ENCODE measurements at places on chromosomes 12 and 14.

GRCh38 chr14:54614296-54614695, 47.4 kb downstream of the SAMD4A start:
- DNase-seq, result no peak

GRCh38 chr12:79373896-79374499, 316.8 kb downstream of the PAWR start:
- no peak for DNase-seq

DNA sequence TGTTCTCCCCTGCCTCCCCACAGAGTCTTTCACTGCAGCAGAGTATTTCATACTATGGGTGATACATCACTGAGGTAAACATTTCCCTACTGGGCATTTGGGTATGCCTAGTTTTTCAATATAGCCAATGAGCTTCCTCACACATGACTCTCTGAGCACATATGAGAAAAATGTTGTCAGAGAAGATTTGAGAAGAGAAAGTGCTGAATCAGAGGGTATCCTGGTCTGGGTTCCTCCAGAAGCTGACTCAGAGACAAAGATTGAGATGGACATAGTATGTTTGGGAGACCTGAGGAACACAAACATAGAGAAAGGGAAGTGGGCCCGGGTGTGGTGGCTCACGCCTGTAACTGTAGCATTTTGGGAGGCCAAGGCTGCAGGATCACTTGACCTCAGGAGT, 12.6 kb downstream of the SLC8B1 start:
- peak; percentile 28 for DNase-seq

- no peak for DNase-seq
Measured at GRCh38 chr14:55190906-55191202, 531 bp downstream of the DLGAP5 start.

- no peak for DNase-seq
Measured at GRCh38 chr12:130164936-130165335, 2.7 kb downstream of the FZD10 start.

- peak; percentile 40 for DNase-seq
Measured at GRCh38 chr12:120674097-120674636, 12.8 kb upstream of the MLEC start.

GRCh38 chr14:50823762-50824636, 7.0 kb downstream of the NIN start:
- DNase-seq, result no peak

GRCh38 chr14:54785136-54785777, 117.4 kb downstream of the GCH1 start:
- no peak for DNase-seq

- DNase-seq, result no peak
Measured at GRCh38 chr14:68173227-68173972, 353.8 kb downstream of the RAD51B start.

GRCh38 chr14:88185843-88186242, 137.2 kb downstream of the KCNK10 start:
- no peak for DNase-seq

DNA sequence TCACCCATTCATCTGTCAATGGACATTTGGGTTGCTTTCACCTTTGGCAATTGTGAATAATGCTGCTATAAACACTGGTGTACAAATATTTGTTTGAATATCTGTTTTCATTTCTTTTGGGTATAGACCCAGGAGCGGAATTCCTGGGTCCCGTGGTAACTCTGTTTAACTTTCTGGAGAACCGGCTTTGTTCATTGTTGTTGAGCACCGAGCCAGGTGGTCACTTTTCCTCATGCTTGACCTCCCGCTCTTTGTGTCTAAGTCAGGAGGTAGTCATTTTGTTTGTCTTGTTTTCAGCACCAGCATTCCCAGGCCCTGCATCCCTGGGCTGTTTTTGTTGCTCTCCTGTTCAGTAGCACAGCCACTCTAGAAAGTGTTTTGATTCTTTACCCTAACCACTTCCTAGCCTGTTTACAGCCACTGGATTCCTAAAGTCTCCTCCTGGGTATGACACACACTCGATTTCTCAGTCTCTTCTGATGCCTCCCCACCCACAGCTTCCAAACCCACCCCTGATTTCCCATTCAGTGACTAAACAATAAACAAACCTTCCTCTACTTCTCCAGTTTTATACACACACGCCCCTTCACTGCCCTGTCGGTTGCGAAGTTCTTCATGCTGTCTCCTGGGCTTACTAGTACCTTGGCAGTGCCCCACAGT, 37.9 kb downstream of the B4GALNT3 start:
- DNase-seq, result no peak

DNA sequence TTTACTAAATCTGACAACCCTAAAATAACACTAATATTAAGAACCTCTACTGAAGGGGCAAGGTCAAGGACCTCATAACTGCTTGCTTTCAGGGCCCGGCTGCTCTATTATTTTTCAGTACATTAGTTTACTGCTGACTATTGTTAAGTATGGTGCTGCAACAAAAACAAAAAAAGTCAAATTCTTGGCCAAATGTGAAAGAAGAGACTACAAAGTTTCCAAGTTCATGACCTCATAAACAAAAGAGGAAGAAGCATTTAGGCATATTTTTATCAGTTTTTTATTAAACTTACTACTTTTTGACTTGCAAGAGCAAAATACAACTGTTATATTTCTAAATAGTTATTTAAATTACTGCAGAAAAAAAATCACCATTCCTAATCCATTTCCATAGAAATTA, 109.8 kb upstream of the GPHB5 start:
- DNase-seq, result no peak

DNA sequence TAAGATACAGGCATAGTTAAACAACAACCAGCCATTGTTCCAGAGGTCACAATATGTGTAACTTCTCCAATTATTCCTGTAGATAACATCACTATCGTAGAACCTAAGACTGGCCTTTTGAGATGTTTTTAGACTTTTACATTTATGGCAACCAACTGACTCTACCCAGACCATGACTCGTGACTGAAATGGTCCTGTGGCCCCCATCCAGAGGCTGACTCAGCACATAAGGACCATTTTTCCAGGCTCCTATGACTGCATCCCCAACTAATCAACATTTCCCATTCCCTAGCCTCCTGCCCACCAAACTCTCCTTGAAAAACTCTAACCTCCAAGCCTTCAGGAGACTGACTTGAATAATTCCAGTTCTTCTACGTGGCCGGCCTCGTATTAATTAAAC, 52.6 kb upstream of the NID2 start:
- DNase-seq, result no peak

DNA sequence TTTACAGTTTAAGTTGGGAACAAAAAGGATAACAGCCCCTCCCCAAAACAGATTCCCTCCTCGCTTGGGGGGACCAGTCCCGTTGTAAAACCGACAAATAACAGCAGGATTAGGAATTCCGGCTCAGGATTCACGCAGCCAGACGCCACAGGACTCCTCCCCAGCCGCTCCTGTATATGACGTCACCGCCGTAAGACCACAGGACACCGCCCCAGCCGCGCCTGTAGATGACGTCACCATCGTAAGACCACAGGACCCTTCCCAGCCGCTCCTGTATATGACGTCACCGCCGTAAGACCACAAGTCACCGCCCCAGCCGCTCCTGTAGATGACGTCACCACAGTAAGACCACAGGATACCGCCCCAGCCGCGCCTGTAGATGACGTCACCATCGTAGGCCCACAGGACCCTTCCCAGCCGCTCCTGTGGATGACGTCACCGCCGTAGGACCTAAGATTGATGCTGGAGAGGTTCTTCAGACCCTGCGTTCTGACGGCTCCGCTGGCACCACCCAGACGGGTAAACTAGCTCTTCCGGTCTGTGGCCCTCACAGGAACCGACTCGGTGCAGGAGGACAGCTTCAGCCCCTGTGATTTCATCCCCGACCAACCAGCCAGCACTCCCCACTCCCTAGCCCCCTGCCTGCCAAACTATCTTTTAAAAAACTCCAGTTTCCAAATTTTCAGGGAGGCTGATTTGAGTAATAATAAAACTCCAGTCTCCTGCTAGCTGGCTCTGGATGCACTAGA, 43.9 kb upstream of the FBRSL1 start:
- peak; percentile 86 for DNase-seq

DNA sequence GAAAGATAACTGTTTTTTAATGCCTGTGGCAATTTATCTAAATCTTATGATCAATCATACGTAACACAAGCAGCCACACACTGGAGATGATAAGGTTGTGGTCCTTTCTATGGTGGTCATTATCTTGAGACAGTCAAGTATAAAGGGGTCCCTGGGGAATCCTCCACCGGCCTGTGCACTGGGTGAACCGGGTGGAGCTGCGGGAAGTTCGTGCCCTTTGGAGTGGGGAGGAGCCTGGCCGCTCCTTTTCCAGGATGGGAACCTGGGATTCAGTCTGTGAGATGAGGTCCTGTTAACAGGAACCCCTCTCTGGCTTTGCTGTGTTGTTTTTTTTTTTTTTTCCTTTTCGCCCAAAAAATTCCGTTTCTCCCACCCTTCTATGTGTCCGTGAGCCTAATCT, 167.5 kb upstream of the RPL10L start:
- DNase-seq, result no peak

- no peak for DNase-seq
Measured at GRCh38 chr14:73264080-73264884, 27.0 kb downstream of the PAPLN start.

- DNase-seq, result no peak
Measured at GRCh38 chr12:107931761-107932160, 157.3 kb downstream of the ASCL4 start.

- DNase-seq, result peak; percentile 90
Measured at GRCh38 chr14:20662968-20663732, 21.2 kb upstream of the RNASE4 start.

- DNase-seq, result no peak
Measured at GRCh38 chr14:67417633-67418032, 5.7 kb upstream of the PLEK2 start.

GRCh38 chr12:124055066-124055465, 82.1 kb downstream of the ZNF664 start:
- no peak for DNase-seq

- no peak for DNase-seq
Measured at GRCh38 chr12:126998747-126999285, 1268.2 kb upstream of the TMEM132C start.

- peak; percentile 22 for DNase-seq
Measured at GRCh38 chr14:50560931-50561285, 963 bp downstream of the ATL1 start.

- no peak for DNase-seq
Measured at GRCh38 chr12:75816897-75817296, 214.7 kb downstream of the PHLDA1 start.

- peak; percentile 18 for DNase-seq
Measured at GRCh38 chr12:66388517-66388916, 86.2 kb downstream of the HELB start.

DNA sequence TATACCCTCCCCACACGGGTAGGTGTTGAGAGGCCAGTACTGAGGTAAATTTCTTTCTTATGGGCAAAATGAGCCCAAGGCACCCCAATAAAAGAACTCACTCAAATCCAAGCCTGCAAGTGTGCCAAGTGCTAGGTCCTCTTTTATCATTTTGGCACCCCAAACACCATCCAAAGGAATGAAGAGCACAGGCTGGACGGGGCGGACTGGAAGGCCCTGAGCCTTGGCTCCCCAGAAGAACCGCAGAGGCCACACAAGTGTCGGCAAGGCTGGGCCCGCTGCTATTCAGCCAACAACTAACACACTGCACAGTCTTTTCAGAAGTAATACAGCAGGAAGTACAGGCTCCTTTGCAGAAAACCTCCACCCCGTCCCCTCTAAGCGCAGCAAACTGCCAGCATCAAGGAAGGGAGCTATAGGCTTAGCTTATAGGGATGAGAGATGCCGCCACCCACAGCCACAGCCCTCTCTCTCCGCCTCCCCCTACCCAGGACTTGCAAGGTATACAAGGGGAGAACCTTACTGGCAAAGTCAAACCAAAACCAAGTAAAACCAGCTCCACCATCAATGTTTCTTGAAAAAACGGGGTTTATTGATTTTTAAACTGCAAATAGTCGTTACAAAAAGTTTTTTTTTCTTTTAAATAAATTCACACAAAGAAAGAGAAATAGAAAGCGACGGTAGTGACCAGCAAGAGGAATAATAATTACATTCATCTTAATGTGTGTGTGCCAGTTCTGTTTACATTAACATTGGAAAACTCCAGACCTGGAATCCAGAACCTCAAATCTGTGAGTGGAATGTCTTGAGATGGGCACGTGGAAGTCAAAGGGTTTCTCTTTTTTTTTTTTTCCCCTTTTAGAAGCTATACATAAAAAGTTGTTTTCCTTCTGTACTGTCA, 5.5 kb downstream of the ZFP36L1 start:
- DNase-seq, result peak; percentile 47

GRCh38 chr12:97375310-97375709, 87.3 kb upstream of the RMST start:
- no peak for DNase-seq

- no peak for DNase-seq
Measured at GRCh38 chr12:93736640-93737178, 59.5 kb downstream of the CRADD start.

- DNase-seq, result no peak
Measured at GRCh38 chr14:50389668-50390441, 6.8 kb downstream of the CDKL1 start.

GRCh38 chr12:131035245-131035681, 81.6 kb downstream of the ADGRD1 start:
- DNase-seq, result no peak

GRCh38 chr14:100192672-100193416, 33.4 kb upstream of the DEGS2 start:
- peak; percentile 99 for DNase-seq

Data from CD4-positive, alpha-beta T cell treated with Interleukin-4 for 1 hour (primary cell).